ENCODE measurements at places on chromosomes 11 and 22.

DNA sequence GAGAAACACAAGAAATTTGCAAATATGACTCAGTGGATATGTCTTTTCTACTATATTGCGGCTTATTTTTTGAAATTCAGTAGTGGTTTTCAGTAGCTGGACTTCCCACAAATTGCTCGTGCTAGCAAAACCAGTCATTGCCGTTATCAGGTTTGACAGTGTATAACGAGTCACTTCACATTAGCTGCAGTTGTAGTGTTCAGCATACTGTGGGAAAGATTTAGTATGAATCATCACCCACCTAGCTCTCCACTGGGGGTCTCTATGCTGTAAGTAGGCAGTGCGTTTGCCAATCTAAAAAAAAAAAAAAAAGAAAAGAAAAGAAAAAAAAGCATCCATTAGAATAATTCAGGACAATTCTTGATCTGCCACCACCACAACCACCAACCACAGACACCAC lies 1318.9 kb downstream of the LRRC4C start:
- DNase-seq = no peak

DNA sequence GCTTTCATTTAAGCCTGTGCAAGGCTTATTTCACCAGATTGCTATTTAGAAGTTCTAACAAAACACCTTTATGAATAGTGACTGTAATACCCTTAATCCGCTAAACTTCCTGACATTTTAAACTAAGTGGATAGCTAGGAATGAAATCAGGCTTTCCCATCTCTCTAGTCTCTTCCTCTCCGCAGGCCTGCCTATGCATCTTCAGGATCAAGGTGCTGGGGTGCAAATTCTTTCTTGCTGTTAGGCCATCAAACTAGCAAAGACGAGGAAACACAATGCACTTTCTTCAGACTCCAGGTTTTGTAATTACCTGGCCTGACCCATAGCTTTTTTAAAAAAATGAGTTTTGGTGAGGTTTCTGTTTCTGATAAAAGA lies 149.4 kb downstream of the DBX1 start:
- no peak for DNase-seq

DNA sequence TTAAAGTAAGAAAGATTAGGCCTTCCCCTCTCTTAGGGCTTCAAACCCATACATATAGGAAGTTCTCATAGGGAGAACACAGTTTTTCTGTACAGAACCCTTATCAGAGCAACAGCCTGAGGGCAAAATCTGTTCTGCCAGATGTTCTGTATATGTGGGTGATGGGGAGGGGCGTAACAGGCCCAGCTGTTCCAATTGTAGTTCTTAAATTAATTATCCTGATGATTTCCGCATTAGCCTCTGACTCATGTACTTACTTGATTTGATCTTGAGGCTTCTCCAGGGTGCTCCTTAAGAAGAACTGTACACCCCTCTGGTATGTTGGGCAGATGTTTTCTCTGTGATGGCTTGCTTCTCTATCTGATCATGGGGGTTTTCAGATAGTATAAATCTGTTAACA lies 123.1 kb upstream of the C11orf87 start:
- DNase-seq = no peak

- no peak for DNase-seq
Measured at GRCh38 chr11:121890377-121890776, 225.6 kb downstream of the BLID start.

- DNase-seq = no peak
Measured at GRCh38 chr11:123363556-123363955, 66.5 kb upstream of the GRAMD1B start.

All from CD4-positive, alpha-beta T cell (primary cell).